ENCODE measurements at places on chromosomes 3 and 15. TPM values are rescaled to one million over a fixed set of nuclear protein-coding genes. Genes with fewer than 3 reads are reported as not detected.

GRCh38 chr3:191531434-191531972, 70.5 kb downstream of the PYDC2 start:
- DNase-seq, result no peak

The ROBO2 gene
- 3.4 TPM for total RNA-seq

- no peak for DNase-seq
Observed at GRCh38 chr3:111999484-112000324, 982 bp downstream of the TAGLN3 start.

DNA sequence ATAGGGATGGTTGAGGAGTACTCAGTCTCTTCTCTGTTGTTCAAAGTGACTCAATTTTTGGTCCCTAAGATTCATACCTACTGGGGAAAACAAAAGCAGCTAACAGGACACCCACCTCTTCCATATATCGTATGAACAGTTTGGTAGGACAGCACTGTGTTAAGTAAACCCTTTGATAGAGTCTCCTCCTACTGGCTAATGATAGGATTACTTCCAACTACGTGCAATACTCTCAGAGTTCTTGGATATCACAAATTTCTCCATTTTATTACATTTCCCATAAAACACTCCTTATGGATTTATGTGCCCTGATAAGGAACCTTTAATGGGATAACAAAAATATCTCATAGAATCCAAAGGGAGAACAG, 200.2 kb upstream of the GOLGA6L4 start:
- no peak for DNase-seq

- no peak for DNase-seq
Observed at GRCh38 chr3:25339225-25339624, 88.8 kb upstream of the RARB start.

The KLHL24 gene
- 138 TPM for total RNA-seq

All from left cardiac atrium (tissue), 4 donors.